ENCODE measurements at places on chromosomes 2 and 18.

DNA sequence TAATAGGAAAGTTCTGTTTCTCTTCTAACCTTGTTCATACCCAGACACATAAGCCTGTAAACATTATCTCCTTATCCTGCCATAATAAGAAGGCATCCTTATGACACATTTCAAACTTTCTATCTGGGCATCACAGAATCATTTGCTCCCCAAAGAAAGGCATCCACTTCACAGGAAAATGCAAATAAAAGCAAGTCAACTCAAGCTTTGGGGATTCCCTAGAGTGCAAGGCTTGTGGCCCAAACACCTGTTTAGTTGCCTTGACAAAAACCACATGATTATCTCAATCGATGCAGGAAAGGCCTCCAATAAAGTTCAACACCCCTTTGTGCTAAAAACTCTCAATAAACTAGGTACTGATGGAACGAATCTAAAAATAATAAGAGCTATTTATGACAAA is 195.7 kb upstream of the GALNT5 start:
- DNase-seq = no peak

DNA sequence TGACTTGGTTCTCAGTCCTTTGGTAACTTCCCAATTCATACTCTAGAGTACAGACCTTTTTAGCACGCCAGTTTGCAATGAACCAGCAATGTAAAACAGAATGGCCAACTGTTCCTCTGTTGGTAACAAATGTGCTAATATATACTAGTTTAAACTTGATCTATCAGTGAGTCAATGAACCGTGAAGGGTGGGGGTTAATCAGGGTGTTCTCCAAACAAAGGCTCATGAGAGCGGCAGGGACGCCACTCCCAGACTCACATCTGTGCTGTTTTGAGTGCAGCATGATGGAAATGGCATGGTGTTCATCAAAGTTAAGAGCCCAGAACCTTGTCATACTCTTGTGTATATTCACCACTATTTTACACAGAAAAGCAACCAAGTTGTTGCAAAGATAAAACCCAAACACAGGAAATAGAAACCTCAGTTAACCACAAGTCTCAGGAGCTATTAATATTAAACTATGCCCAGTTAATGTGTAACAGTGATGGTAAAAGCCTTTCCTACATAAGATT is 70.3 kb downstream of the CERKL start:
- DNase-seq = no peak

DNA sequence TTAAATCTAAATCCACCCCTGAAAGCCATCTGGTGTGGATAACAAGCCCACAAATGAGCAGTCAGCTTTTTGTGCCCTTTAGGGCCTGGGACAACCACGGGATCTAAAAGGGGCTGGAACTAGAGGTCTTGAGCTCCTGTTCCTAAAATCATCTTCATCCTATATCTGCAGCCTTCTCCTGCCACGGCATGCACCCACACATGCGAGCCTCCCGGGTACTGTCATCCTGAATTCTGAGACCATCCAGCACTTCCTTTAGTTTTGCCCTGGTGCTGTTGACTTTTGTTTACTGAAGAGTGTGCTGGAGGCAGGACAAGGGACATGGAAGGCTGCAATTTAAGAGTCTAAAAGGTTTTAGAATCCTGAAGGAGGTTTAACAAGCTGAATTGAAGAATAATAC is 183.2 kb downstream of the FAM210A start:
- no peak for DNase-seq

DNA sequence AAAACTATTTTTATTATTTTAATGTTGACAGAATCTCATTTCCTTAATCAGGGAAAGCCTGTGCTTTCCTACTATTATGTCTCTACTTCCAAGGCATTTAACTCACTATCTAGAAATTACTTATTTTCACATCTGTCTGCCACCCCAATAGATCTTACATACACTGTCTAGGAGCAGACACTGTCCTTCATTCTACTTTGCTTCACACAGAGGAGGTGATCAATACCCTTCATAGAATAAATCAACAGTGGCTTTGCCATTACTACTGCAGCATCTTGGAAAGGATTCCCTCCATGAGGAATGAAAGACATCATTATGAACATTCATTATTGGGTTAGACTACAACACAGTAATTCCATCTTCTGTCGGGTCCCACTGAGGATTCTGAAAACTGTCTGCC is 31.7 kb downstream of the CDH20 start:
- DNase-seq = no peak

GRCh38 chr2:38744399-38744780 is 6.8 kb downstream of the SRSF7 start:
- no peak for DNase-seq

DNA sequence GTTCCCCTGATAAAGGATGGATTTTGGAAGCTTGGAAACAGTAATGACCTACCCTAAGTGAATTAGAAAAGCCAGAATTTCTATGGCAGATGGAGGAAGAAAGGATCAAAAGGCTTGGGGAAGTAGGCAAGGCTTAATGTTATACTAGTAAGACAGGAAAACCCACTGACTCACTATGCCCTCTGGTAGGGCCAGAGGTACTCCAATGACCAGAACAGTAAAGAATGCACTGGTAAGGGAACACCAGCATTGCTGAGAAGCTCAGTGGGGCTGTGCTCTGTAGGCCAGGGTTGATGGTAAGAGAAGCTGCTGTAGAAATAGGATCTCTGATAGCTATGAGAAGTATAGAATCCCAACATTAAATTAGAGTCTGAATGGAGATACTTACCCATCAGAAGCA is 126.4 kb downstream of the GFPT1 start:
- DNase-seq = no peak

- DNase-seq = no peak
Observed at GRCh38 chr18:28729321-28729720, 552.4 kb upstream of the CDH2 start.

DNA sequence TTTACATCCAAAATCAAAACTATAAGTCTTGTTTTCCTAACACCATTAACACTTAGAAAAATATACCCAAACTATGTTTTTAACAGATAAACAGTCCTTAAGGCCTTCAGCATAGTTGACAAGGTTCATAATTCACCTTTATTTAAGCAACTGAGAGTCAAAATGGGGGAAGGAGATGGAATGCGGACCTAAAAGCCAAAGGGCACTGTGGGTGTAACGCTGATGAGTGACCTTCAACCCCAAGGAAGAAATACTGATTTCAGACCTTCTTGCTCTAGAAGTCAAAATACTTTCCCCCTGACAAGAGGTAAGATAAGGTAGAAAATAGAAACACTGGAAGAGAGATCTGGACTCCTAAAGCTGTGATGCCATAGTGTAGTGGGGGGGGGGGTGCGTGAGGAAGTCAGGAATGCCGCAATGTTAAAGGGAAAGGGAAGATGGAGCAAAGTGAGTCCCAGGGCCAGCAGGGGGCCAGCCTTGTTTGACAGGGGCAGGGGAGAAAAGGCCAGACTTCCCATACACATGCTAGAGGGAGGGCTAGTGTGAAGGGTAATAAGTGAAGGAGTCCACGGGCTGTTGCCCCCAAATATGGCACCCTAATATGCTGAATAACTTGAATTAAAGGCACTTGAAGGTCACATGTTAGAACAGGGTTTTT is 31.4 kb downstream of the CCDC93 start:
- no peak for DNase-seq

Data from Peyer's patch (tissue), 4 donors.